CD4-positive, alpha-beta T cell treated with Interleukin-21 for 1 hour (primary cell): ENCODE measurements at places on chromosomes 11 and 22.

DNA sequence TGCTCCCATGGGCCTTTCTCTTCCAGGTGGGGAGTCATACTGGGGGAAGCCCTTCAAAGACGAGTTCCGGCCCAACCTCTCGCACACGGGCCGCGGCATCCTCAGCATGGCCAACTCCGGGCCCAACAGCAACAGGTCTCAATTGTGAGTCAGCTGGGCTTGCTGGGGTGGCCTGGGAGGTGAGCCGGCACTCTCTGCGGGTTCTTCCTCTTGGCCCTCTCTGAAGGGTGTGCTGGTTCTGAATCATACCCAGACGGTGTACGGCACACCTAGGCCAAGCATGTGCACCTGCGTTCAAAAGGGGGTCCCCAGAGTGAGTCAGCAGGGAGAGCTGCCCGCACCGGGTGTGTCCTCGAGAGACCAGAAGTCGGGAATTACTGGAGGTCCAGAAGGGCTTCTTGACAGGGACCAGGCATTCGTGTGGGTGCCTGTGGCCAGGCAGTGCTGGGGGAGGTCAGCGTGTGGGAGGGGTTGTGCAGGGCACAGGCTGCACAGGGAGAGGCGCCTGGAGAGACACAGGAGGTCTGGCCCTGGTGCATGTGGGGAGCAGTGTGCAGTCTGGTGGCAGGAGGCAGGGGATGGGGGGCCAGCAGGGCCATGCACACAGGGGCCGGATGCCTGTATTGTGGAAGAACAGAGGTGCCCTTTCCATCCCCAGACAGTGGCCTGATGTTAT is 23.0 kb downstream of the PPIL2 start:
- no peak for DNase-seq

- peak; percentile 73 for DNase-seq
Measured at GRCh38 chr22:50481440-50482106, at the start of gene ADM2. Gene ADM2 (plus strand): TSS chr22:50481543. CDS start chr22:50481848, 305 bp downstream.

GRCh38 chr11:26078231-26078821 is 253.6 kb upstream of the ANO3 start:
- no peak for DNase-seq

- no peak for DNase-seq
Measured at GRCh38 chr11:35255514-35255913, 116.5 kb downstream of the CD44 start.
